ENCODE measurements at places on chromosomes 2 and 18. TPM values are rescaled to one million over a fixed set of nuclear protein-coding genes. Genes with fewer than 3 reads are reported as not detected.
A peak's percentile ranks its signal among the peaks of the same experiment; 100 is the strongest.

DNA sequence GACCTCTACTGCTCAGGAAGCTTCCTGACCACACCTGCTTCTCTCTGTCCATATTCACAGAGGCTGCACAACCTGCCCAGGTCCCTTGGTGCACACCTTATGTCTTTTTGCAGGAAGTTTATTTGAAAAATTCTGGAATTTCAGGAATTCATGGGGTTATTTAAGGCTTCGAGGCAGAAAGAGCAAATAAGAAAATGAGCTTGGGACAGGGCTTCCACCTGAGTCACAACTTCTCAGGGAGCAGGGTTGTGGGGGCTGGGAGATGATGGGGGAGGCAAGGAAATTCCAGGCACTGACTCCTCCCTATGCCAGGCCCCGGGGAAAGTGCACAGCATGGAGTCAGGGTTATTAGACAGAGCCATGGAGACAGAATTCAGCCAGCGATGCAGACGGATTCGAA, 57.7 kb downstream of the INHBB start:
- DNase-seq, result no peak

GRCh38 chr18:59708988-59709387, 11.8 kb upstream of the CCBE1 start:
- DNase-seq, result no peak

- DNase-seq, result no peak
Measured at GRCh38 chr18:80249217-80250093, 2.1 kb upstream of the PARD6G start.

GRCh38 chr2:30231996-30232800, 864 bp downstream of the LBH start:
- DNase-seq, result peak; percentile 72

The STPG4 gene
- 0.21 TPM for total RNA-seq

GRCh38 chr18:9803063-9803697, 82.6 kb upstream of the TXNDC2 start:
- no peak for DNase-seq

DNA sequence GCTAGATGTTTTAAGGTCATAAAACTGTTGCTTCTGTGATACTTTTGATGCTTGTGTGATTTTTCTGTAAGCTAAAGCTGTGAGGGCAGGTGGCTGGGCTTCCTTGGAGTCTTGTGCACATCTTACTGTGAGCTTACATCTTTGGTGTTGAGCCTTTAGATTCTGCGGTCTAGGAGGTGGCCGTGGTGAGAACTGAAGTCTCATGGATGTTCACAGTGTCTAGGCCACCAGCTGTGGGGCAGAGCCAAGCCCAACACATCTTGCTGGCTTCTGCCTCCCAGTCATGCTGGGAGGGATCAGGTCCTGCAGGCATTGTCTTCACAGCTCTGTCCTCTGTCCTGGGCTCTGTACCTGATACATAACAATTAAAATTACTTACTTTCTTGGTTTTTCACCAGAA, 219.7 kb upstream of the HS6ST1 start:
- no peak for DNase-seq
